ENCODE measurements at places on chromosomes 3 and 15. TPM values are rescaled to one million over a fixed set of nuclear protein-coding genes. Genes with fewer than 3 reads are reported as not detected.

SPCS1 gene
- 56.0 TPM for total RNA-seq

DNA sequence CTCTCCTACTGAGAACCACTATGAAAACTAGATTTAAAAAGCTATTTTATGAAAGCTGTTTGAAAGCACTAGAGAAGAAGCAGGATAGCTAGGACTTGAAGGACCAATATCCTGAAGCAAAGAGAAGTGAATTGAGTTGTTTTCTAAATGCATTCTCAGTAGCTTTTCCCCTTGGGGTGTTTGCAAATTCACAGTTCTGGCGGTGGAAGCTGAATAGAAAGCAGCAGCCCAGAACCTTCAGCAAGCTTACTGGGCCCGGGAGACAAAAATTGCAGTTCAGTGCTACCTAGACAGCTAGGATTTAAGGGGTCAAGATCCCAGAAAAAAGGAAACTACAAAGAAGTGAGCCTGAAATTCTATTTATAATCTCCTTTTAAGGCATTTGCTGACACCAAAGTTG, 31.3 kb upstream of the ANP32A start:
- no peak overlapping the region for H3K4me3 ChIP-seq
- H3K27me3 ChIP-seq, result no peaks in the 10 kb centered on the region
- no peak overlapping the region for H3K27ac ChIP-seq
- peaks cover 4% of the 10 kb centered on the region for H3K4me1 ChIP-seq
- no peak for DNase-seq

- no peak for DNase-seq
- H3K4me3 ChIP-seq, result no peak overlapping the region
- no peak overlapping the region for H3K27ac ChIP-seq
These were observed 1010.3 kb downstream of the NAALADL2 start for GRCh38 chr3:175869404-175869803.

RTP4 gene
- 1.1 TPM for total RNA-seq

DNA sequence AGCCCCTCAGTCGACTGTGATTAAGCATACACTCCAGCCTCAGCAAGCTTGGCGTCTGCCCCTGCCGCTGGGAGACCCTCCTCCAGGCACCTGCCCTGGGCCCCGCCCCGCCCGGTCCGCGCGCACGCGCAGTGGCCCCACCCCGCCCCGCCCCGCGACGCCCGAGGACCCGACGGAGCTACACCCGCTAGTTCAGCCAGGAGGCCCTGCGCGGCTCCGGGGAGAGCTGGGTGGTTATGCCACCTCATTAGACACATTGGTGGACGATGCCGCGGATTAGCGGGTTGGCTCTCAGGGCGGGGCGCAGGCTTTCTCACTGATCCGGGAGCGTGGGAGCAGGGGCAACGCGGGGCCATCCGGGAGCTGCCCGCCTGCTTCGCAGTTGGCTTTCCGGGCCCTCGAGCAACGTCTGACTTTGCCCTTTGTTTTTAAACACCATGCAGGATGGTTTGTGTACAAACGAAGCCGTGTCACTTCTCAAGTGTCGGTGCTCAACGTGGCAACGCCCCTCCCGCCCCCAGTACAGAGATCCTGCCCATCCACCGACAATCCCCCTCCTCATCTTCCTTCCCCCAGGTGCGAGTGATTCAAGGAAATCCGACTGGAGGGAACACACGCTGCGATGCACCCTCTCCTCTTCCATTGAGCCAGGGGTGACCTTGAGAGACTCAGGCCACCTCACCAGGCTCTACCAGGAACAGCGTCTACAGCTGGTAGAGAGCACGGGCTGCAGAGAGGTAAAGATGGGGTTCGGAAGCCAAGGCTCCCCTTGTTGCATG, 109.3 kb downstream of the SHQ1 start:
- peak overlapping the region; percentile 17 for H3K4me3 ChIP-seq
- H3K4me1 ChIP-seq, result peaks cover 16% of the 10 kb centered on the region
- H3K27ac ChIP-seq, result no peak overlapping the region
- DNase-seq, result no peak

GRCh38 chr3:172244011-172244410, 204.2 kb downstream of the GHSR start:
- no peaks in the 10 kb centered on the region for H3K36me3 ChIP-seq
- no peak overlapping the region for H3K4me3 ChIP-seq
- peaks cover 6% of the 10 kb centered on the region for H3K4me1 ChIP-seq
- DNase-seq, result no peak
- H3K27ac ChIP-seq, result no peak overlapping the region
- no peaks in the 10 kb centered on the region for H3K27me3 ChIP-seq

DNA sequence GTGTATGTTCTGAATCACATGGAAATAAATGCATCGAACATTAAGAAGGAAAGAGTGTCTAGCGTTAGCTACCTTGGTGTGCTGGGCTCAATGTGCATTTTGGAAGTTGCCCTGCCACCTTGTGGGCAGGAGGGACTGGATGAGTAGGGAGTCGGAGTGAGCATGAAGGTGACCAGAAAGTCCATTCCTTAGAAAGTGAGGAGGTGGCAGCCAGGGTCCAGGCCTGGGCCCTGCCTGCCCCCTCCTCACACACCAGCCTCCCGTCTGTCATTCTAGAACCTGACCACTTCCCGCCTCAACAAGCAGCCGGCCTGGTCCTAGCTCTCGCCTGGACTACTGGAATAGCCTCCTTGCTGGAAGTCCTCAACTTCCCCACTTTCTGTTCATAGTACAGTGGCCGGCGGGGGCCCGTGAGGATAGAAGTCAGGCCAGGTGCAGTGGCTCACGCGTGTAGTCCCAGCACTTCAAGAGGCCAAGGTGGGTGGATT, 10.2 kb upstream of the GATA2 start:
- H3K4me3 ChIP-seq, result no peak overlapping the region
- no peaks in the 10 kb centered on the region for H3K4me1 ChIP-seq
- H3K36me3 ChIP-seq, result no peaks in the 10 kb centered on the region
- peaks cover 28% of the 10 kb centered on the region for H3K27me3 ChIP-seq
- no peak overlapping the region for H3K27ac ChIP-seq
- DNase-seq, result no peak

- no peaks in the 10 kb centered on the region for H3K27me3 ChIP-seq
- H3K4me1 ChIP-seq, result no peaks in the 10 kb centered on the region
- H3K4me3 ChIP-seq, result no peak overlapping the region
- H3K36me3 ChIP-seq, result no peaks in the 10 kb centered on the region
These were observed 61.1 kb downstream of the CCNL1 start for GRCh38 chr3:157098823-157099185.

PLCL2 gene
- 29.8 TPM for total RNA-seq

GUCA1C gene
- total RNA-seq, result 0.20 TPM

EXD1 gene
- not detected for total RNA-seq

DNA sequence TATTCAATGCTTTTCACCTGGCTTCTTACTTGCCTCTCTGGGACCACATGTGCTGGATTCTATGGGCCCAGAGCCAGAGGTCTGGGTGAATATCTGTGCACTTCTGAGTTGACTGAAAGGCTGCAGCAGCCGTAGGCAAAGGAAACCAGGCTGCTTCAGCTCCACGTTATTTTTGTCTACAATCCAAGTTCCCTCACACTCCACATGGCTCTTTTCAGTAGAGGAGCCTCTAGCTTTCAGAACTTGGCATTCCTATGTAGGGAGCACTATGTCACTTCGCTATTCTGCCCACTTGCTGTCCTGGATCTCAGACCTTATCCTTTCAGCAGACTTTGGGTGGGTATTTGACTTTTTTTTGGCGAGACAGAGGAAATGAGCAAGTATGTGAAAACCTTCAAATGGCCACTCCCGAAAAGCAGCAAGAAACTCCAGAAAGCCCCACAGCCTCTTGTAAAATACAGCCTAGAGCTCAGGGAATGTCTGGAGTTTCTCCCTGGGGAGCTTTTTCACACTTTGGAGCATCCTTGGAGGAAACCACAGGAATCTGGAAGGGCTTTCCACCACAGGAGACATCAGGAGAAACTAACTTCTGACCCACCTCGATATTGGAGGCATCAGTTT, 80.9 kb downstream of the DUT start:
- DNase-seq, result peak; percentile 65
- no peaks in the 10 kb centered on the region for H3K27me3 ChIP-seq
- H3K36me3 ChIP-seq, result peaks cover 5% of the 10 kb centered on the region
- H3K27ac ChIP-seq, result no peak overlapping the region
- no peak overlapping the region for H3K4me3 ChIP-seq

DNA sequence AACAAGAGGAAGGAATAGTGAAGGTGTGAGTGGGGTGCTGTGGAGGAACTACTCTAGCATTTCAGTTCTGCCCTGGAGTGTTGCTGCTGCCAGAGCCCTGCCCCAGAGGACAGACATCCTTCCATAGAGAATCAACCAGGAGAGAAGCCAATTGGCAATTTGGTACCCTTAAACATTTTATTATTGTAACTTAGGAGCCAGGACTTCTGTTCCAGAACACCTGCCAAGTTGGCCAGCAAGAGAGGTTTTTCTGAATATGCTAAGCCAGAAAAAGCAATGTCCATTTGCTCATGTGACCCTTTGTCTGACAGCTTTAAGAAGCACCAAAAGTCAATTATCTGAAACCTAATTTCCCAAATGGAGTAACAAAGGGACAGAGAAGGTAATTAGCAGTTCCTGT, 264.9 kb downstream of the MEX3B start:
- no peaks in the 10 kb centered on the region for H3K27me3 ChIP-seq
- H3K4me1 ChIP-seq, result no peaks in the 10 kb centered on the region
- no peaks in the 10 kb centered on the region for H3K36me3 ChIP-seq
- H3K4me3 ChIP-seq, result no peak overlapping the region

SHC4 gene
- total RNA-seq, result 11.0 TPM

DNA sequence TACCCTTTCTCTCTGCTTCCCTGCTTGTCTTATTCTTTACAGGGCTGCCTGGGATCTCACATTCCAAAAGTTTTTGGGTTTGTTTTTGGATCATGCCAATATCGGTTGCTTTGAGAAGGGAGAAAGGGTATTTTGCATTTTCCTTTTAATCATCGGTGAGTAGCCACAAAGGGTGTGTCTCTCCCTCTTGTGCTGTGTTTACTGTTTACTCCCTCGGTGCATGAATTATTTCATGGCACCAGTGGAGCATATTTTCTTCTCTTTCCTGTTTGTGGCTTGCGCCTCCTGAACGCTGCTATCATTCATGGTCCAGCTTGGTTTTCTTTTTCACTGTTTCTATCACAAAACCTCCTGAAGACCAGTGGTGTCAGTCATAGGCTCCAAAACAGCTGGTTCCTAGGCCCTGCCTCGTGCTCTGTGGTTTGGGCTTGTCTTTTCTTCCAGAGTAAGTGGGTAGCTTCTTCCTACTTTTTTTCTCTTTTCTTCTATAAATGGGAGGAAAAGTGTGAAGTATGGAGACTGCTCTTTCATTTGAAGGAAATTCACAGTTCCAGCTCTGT, 54.9 kb downstream of the IGF1R start:
- peaks cover 9% of the 10 kb centered on the region for H3K36me3 ChIP-seq
- no peak overlapping the region for H3K4me3 ChIP-seq
- no peak for DNase-seq
- no peak overlapping the region for H3K27ac ChIP-seq
- H3K4me1 ChIP-seq, result peaks cover 19% of the 10 kb centered on the region

GRCh38 chr3:105827959-105828358, 40.9 kb downstream of the CBLB start:
- no peak for DNase-seq
- H3K4me1 ChIP-seq, result no peaks in the 10 kb centered on the region

DNA sequence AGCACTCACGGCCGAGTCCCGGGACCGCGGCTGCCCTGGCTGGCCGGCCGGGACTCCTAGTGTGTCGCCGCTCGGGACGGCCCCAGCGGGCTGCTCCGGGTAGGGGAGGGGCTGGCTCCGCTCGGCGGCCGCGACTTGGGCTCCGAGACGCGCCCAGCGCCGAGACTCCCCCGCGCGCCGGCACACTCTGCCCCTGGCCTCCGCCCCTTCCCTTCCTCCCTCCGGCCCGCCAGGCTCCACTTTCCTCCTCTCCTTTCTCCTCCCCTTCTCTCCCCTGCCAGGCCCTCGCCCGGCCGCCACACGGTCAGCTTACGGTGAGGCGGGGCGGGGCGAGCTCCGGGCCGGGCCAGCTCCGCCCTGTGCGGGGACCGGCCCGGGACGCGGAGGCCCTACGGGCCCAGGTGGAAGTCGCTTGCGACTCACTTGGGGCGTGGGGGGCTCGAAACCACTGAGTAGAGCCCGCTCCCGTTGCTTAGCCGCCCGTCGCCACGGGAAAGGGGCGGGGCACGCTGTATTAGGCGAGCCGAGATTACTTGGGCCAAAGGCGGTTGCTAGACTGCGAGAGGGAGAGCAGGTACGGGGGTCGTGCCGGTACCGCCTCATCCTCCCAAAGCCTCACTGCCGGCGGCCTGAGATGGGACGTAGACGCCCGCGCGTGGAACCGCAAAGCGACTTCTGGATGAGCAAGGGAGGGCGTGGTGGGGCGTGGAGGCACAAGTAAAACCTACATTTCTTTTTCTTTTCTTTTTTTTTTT, at the start of gene ITGB5:
Gene ITGB5, minus strand, starts transcription at position 189 of the 755 bp plus-strand sequence. CDS start 365 bp downstream, outside the sequence.
- DNase-seq, result peak; percentile 73
- peak within 1 kb of the TSS; percentile 39 for H3K4me3 ChIP-seq
- peaks cover 18% of the 10 kb centered on the region for H3K27me3 ChIP-seq
- H3K27ac ChIP-seq, result peak within 1 kb of the TSS; percentile 75
- H3K36me3 ChIP-seq, result no peaks in the 10 kb centered on the region

DNA sequence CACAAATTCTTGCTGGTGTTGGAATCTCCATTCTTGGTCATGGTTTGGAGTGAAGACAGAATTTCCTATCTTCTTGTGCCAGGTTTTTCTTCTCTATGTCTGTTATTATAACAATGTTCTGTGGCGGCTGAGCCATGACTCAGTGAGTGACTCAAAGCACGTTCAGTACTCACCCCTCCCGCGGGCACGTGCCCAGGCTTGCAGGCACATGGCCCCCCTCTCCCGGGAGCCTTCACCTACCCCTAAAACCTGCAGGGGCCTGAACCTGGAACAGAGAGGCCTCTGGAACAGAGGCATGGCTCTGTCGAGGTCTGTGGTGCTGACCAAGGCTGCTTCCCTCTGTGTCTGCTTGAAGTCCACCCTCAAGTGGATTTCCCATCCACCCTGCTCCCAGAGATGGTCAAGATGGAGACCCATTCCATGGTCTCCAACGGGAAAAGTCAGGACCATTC, 27.6 kb downstream of the PLXNB1 start:
- H3K27ac ChIP-seq, result no peak overlapping the region
- no peaks in the 10 kb centered on the region for H3K27me3 ChIP-seq
- DNase-seq, result no peak
- H3K36me3 ChIP-seq, result peaks cover 57% of the 10 kb centered on the region
- H3K4me1 ChIP-seq, result peaks cover 5% of the 10 kb centered on the region

PBRM1 gene
- total RNA-seq, result 105 TPM

- peaks cover 9% of the 10 kb centered on the region for H3K36me3 ChIP-seq
- H3K27ac ChIP-seq, result no peak overlapping the region
- peaks cover 7% of the 10 kb centered on the region for H3K4me1 ChIP-seq
These were observed 4.6 kb downstream of the WDR53 start for GRCh38 chr3:196563721-196564225.

GRCh38 chr3:41224120-41224806, 25.0 kb downstream of the CTNNB1 start:
- H3K27me3 ChIP-seq, result no peaks in the 10 kb centered on the region
- H3K36me3 ChIP-seq, result peaks cover 14% of the 10 kb centered on the region
- no peak overlapping the region for H3K27ac ChIP-seq
- no peak for DNase-seq
- H3K4me3 ChIP-seq, result no peak overlapping the region
- H3K4me1 ChIP-seq, result no peaks in the 10 kb centered on the region

DNA sequence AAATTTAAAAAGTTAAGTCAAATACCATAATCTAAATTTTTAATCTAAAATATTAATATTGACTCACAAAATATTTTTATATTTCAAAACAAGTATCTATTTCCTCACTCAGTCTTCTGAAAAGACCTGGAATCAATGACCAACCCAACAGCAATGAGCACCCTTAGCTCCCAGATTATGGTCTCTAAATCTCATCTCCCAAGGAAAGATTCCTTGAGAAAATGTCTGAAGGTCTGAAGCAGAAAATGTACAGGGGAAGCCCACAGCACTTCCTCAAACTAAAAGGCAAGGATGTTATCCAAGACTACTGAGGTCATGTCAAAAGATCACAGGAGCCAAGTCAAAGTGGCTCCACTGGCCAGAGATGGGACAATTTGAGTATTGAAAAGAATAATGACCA, 51.0 kb upstream of the SLCO2A1 start:
- H3K27me3 ChIP-seq, result no peaks in the 10 kb centered on the region
- DNase-seq, result no peak
- H3K4me3 ChIP-seq, result no peak overlapping the region
- H3K4me1 ChIP-seq, result no peaks in the 10 kb centered on the region
- H3K27ac ChIP-seq, result no peak overlapping the region

All from spinal cord (tissue), 10 donors.